Activated gamma-delta T cell treated with Interleukin-2 at 50 U/mL for 16 hours (primary cell): ENCODE measurements at places on chromosomes 1 and 21.

GRCh38 chr1:207020709-207021107, 11.8 kb downstream of the C1orf116 start:
- DNase-seq, result no peak

DNA sequence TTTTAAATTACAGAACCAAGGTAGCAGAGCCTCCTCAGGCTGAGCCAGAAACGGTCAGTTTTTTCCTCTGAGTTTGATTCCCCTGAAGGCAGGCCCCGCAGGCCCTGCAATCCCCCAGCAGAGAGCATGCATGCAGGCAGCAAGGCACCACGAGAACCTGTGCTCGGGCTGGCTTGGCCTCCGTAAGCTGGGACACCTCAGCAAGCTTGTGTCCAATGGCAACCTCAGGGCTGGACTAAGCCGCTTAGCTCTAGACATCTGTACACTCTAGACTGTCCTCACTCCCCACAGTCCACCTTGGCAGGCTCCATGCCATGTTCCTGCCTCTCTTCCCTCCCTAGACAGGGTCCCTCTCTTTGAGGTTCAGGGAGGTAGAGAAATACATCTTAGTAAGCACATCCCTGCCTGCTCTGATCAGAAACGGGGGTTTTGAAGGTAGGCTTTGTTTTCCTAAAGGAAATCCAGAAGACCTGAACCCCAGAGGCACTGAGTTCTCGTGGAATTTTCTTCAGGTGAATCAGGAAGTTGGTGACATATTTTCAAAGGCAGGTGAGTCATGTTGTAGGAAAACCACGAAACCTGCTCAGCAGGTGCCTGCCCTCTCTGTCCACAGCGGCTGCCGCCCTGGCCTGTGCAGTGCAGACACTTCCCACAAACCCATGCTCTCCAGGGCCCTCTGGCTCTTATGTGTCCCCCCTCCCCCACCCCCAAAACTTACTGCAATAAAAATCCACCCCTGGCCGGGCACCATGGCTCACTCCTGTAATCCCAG, 7.0 kb downstream of the TMEM63A start:
- DNase-seq, result no peak

GRCh38 chr1:88935522-88936222, 44.3 kb upstream of the GTF2B start:
- DNase-seq, result no peak

- DNase-seq, result no peak
Observed at GRCh38 chr1:20229171-20229570, 42.9 kb upstream of the PLA2G2C start.
